ENCODE measurements at places on chromosomes 12 and 14.

DNA sequence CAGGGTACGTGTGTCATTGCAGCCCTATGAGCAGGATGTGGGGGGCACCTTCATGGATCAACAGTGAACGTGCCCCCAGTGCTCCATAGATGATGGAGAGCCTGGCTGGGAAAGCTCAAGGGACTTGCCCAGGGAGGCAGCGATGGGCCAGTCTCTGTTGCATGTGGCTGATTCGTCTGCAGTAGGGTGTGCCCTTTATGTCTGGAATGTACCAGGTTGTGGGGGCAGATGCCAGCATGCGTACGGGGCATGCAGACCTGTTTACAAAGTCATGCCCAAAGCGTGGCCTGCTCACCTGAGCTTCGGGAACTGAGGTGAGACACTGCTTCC lies 72.3 kb downstream of the TESC start:
- no peak for DNase-seq

DNA sequence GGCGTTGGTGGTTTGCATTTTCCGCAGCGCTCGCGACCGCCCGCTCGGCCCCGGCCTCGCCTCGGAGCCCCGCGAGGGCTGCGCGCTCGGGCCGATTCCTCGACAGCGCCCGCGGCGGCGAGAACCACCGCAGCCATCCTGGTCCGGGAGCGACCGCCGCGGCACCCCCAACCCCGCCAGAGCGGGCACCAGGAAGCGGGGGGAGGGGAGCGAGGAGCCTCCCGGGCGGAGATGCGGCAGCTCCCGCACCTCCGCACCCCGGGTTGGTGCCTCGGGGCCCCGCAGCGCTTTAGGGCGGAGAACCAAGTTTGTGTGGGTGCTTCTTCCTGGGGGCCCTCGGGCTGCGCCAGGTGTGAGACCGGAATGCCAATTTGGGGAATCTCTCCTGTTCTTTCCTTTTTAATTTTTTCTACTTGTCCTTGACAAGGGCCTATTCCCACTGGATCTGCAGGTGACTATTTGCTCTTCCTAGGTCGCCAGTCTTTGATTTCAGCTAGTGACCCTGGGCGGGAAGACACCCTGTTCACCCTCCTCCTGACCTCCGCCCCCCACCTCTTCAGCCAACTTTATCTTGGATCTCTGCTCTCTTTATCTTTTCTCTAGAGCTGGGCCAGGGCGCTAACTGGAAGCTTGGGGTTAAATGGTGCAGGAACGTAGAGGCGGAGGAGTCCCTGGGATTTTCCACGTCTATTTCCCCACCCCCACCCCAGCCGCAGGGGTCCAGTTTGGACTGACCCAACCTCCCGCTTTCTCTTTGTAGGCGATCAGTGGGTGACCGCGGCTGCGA lies at the start of gene SOCS2:
Gene SOCS2 (plus strand): TSS at position 751 of the 787 bp plus-strand sequence. CDS start 223 bp downstream, outside the sequence.
- DNase-seq = peak; percentile 69

DNA sequence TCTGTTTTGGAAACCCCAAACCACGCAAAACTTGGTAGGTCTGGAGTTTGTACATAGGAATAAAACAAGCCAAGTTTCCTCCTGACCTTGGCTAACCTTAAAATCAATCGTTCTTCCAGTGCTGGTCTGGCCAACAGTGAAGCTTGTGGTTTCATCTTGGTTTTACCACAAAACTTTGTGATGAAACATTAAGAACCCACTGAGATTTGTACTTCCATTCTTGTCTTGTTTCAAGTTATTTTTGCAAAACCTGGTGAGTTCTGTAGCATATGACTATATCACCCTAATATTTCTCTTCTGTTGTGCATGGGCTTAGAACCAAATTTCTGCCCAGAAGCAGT lies 26.4 kb downstream of the SIX1 start:
- DNase-seq = no peak

DNA sequence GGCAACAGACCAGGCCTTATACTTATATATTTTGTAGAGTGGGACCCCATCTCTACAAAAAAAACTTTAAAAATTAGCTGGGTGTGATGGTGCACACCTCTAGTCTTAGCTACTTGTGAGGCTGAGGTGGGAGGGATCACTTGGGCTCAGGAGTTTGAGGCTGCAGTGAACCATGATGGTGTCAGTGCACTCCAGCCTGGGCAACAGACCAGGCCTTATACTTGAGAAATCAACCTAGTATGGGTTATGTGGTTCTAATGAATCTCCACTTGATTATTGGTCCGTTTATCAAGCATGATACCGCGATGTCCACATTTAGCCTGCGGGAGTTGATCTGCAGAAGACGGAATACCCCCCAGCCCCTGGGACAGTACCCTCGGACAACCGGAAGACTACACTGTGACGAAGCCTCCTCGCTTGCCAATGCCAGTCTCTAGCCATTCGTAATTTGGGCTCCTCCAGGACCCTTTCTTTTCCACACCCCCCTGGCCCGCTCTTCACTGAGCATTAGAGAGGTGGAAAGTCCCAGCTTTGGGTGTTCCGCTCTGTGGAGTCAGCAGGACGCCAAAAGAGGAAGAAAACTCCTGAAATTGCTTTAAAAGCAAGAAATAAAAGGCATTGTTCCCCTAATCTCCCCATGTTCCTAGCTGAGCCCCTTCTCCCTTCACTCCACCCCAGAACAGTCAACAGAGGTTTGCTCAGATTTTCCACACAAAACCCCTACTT lies 19.4 kb downstream of the LTBP2 start:
- no peak for DNase-seq

- DNase-seq = no peak
Observed at GRCh38 chr12:94525951-94526350, 66.3 kb upstream of the CEP83 start.

DNA sequence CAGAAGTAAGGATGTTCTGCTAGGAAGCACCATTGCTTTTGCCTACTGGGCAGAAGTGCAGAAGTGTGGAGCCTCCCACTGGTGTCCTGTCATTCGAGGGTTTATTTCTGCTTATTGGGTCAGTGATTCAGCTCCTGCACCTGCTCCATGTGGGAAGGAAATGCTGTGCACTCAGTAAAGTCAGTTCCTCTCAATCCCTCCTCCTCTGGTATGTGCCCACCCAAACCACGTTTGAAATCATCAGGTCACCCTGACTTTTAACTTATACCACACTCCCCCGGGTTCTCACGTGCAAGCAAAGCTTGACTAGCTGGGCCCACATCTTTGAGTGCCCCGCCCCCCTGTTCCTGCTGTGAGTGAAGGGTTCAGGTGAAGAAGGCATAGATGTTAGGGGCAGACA lies 223.7 kb downstream of the CHST11 start:
- no peak for DNase-seq

DNA sequence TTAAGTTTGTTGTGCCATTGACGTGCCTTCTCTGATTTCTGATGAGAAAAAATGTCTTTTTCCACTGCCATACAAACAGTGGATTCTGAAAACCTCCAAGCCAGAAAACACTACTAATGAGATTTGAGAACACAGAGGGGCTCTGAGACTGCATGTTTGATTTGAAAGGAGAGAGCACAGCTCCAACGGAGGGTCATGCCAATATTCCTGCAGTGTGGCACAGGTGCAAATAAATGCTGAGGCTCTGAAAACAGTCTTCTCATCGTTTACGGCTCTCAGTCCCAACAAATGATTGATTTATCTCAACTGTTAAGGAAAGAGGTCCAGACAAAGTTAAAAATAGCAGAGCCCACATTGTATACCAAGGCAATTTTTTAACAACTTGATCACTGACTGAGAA lies 128.7 kb downstream of the KCNH5 start:
- no peak for DNase-seq

DNA sequence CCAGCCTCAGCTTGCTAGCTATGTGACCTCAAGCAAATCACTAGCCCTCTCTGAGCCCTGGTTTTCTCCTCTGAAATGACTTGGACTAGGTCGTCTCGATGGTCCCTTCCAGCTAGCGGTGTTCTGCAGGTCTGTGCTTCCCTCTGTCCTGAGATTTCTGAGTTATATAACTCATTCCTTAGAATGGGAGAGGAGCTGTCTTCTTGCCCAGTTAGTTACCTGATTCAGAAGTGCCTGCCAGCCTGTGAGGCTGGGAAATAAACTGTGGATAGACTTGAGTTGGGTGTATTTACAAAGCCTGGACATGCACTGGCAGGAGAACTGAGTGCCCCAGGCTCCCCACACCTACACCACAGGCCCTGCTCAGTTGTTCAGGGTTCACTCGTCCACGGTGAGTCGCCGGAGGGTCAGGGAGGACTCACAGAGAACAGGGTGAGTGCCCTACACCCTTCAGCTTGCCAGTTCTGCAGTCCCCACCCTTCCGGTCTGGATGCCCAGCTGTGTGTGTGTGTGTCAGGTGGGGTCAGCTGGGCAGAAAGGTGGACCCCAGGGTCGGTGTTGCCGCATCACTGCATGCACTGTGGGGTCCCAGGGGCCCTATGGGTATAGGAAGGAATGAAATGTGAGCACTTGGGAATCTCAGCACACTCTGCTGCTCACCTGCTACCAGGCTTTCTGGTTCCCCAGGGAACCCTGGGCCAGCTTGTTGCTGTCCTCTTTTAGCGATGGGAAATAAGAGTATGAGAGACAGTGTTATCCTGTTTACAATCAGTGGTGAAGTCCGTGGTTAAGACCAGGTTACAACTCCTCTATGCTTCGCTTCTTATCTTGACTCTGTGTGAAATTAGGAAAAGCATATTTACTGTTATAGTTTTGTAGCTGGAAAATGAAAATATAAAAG lies 348.2 kb downstream of the DPF3 start:
- no peak for DNase-seq

DNA sequence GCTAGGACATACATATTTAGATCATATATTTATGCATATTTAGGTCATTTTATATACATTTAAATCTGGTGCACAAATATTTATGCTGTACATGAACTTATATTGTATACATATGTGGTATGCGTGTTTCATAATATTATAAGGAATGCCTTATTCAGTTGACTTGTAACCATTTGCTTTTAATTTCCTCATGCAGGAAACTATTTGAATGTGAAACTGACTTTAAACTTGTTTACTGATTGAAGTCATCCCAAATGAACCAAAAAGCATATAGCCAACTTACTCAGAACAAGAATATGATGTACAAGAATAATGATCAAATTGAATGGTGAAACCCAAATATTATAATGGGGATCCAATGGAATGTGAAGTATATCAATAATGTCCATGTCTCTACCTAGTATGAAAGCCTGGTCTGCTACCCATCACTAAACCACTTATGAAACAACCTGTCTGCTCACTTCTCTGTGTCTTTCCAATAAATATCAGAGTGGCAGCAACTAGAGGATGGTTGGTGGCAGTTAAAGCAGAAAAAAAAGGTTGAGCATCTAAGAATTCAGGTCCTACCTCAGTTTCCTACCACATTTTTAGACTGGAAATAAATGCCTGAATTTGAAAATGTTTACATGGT lies 38.3 kb downstream of the RPS6KA5 start:
- DNase-seq = no peak

DNA sequence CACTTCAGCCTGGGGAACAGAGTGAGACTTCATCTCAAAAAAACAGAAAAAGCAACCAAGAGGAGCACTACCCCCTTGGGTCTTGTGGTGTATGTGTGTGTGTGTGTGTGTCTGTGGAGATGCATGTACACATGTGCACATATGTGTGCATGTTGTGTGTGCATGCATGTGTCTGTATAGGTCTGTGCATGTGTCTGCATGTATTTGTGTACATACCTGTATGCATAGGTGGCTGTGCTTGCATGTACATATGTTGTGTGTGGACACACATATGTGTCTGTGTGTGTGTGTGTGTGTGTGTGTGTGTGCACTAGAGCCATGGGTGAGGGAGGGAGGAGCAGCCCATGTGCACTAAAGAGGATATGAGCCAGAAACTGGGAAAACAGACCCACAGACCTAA lies 49.1 kb downstream of the ARL6IP4 start:
- DNase-seq = no peak

- DNase-seq = no peak
Observed at GRCh38 chr12:93714382-93714781, 37.2 kb downstream of the CRADD start.

Measured in hematopoietic multipotent progenitor cell treated with erythropoietin and hydrocortisone succinate and interleukin-3 and kit ligand, for 6 days (in vitro differentiated cells).